Activated CD8-positive, alpha-beta memory T cell treated with anti-CD3 and anti-CD28 coated beads for 48 hours (primary cell): ENCODE measurements at places on chromosomes 1 and 21.

- DNase-seq, result no peak
Measured at GRCh38 chr1:38671221-38671620, 188.4 kb downstream of the RRAGC start.

DNA sequence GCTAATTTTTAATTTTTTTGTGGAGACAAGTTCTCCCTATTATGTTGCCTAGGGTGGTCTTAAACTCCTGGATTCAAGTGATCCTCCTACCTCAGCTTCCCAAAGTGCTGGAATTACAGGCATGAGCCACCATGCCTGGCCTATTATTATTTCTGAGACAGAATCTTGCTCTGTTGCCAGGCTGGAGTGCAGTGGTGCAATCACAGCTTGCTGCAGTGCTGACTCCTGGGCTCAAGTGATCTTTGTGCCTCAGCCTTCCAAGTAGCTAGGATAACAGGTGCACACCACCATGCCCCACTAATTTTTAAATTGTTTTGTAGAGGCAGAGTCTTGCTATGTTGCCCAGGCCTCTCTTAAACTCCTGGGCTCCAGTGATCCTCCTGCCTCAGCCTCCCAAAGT lies 196.3 kb downstream of the CAMTA1 start:
- DNase-seq, result no peak

- no peak for DNase-seq
Measured at GRCh38 chr1:44735992-44736391, 3.6 kb upstream of the KIF2C start.

DNA sequence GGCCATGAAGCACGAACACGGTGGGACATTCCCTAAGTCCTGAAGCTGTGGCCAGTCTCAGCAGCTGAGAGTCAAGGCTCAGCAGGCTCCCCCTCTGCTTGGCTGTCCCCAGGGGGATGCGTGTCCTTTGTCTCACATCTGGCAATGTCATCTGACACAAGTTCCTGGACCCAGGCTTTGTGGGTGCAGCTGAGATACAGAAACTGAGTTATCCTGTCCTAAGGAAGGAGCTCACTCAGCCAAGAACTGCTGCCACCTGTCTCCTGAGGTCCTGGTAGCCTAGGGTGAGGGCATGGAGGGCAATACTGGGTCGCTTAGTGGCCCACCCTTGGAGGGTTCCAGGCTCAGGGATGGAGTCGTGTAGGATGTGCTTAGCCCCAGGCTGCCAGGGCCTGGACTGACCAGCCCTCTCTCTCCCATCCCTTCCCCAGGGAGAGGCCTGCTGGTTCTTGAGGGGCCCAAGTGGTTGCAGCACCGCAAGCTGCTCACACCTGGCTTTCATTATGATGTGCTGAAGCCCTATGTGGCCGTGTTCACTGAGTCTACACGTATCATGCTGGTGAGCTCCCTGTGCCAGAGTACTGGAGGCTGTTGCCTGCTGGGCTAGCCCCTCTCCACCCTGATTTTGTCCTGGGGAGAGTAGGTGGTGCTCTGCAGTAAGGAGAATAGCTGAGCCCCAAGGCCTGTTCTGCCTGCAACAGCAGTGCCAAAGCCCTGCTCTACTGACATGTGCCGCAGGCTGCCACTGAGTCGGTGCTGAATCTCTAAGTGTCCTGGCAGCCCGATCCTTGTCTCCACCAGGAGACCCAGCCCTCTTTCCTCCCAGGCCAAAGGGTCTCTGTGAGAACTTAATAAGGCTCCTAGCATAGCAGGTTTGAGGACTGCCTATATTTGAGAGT lies 13.5 kb downstream of the CYP4B1 start:
- no peak for DNase-seq

DNA sequence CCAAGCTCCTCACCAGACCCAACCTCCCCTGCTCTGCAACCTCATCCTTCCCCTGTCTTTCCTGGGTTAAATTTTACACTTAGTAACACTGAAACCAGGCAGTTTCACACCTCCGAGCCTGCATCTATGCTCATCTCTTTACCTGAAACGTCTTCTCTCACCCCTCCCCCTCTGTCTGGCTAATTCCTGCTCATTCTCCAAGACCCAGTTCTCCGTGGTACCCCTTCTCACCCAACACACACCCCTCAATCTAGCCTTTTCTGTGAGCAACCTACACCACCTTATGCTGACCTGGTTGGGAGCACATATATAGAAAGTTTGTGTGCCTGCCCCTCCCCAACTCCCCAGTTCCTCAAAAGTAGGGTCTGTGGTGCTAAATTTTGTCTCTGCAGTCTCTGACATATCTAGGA lies 3.7 kb upstream of the KIAA1614 start:
- DNase-seq, result no peak

DNA sequence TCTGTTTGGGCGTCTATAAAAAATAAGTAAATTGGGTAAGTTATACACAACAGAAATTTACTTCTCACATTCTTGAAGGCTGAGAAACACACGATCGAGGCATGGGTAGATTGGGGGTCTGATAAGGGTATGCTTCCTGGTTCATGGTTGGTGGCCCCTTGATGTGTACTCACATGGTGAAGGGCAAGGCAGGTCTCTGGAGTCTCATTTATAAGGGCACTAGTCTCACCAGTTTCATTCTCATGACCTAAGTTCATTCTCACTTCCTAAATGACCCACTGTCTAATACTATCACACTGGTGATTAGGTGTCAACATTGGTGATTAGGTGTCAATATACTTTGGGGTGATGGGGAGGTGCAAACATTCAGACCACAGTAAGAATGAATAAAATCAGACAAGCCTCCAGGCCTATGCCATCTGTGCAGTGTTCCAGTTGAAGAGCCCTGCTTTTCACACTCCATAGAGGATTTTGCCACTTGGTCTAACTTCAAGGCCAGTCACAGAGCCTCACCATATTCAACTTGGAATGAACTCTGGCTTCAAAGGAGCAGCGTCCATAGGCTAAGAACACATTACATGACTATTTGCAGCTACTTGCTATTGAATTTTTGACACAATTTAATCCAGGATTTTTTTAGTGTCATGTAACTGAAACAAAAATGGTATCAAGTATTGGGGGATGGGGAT lies 2.5 kb upstream of the GBP4 start:
- no peak for DNase-seq

- no peak for DNase-seq
Measured at GRCh38 chr1:83998205-83998497, 781 bp downstream of the TTLL7 start.

- no peak for DNase-seq
Measured at GRCh38 chr1:202240956-202241355, 47.4 kb downstream of the LGR6 start.

DNA sequence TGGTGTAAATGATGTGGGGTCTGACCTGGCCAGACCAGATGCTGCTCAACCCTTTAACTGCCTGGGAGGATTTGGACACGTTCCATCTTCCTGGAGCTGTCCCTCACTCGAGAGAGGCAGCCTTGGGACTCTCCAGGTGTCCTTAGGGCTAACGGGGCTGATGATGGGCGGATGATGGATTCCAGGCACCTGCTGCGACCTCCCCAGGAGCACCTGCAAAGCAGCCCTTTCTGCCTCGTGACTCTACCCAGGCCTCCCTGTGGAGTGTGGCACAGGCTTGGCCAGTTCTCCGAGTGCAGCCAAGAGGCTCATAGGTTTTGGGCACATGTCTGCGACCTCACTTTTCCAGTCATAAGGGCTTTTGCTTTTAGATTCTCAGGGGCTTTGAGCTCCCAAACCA lies 12.3 kb upstream of the TRIM17 start:
- no peak for DNase-seq

DNA sequence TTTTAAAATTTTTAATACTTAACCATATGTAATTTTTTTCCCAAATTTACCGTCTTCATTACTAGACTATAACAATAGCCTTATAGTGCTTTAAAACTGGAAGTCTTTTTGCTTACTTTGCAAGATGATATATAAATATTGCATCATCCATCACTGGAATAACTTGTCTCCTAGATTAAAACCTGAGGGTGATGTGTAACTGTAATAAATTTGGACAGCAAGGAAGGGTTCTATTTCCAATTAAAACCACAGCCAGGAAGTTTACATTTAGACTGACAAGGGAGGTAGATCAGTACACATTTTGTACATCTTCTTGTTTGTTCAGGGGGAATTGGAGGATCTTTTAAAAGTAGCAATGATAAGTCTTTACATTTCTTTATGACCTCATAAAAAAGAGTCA lies 21.9 kb downstream of the NTNG1 start:
- DNase-seq, result no peak

DNA sequence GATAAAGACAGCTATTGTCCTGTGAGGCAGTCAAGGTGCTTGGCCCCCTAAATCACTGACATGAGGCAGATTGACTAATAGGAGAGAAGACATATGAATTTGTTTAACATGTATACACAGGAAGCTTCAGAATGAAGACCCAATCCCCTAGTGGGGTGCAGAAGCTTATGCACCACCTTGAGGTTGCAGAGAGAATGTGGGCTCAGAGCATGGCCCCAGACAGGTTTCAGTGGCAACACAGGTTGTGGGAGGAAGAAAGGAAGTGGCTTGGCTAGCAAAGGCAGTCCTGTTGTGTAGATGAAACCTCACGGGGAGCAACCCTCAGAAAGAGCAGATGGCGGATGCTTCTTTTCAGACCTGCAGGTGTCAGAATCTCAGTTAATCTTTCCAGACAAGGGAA lies 37.0 kb upstream of the PARP1 start:
- DNase-seq, result peak; percentile 33

GRCh38 chr1:30693822-30694221 lies 29.6 kb downstream of the MATN1 start:
- no peak for DNase-seq

DNA sequence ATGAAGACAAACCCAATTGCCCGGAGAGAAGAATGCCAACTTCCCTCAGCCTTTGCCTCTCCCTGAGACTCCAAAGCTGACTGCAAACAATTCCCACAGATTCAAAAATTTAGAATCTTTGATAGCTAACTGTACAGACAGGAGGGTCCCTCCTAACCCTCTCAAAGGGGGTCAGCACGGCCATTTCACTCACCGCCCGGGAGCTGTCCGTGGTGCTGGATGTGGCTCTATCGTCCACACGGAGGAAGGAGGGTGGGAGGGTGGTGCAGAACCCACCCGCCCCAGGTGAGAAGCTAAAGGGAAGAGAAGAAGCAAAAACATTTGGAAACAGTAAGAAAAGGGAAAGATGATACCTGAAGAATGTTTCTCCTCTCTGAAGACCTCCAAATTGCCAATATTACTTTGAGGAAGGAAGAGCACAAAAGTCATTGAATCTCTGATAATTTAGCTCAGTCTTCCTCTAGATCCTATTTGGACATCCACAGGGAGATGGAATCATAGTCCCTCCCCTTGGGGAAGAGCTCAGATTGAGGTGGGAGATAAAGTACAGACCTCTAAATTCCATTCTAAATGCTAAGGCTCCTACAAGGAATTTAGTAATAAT lies 45.6 kb downstream of the RHBG start:
- DNase-seq, result no peak

DNA sequence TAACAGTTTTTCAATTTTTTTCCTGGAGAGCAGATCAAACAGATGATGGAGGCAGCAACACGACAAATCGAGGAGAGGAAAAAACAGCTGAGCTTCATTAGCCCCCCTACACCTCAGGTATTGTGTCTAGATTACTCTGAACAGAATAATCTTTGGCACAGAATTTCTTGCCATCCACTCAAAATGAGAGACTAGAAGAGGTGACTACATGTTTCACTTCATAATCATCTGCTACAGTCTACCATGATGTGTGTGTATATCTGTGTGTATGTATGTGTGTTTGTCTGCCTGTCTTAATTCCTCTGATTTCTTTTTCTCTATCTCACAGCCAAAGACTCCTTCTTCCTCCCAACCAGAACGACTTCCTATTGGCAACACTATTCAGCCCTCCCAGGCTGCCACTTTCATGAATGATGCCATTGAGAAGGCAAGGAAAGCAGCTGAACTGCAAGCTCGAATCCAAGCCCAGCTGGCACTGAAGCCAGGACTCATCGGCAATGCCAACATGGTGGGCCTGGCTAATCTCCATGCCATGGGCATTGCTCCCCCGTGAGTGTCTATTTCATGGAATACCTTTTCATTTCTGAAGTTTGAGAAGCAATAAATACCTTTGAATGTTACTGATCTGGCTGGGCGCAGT lies 11.4 kb downstream of the PRPF3 start:
- no peak for DNase-seq

DNA sequence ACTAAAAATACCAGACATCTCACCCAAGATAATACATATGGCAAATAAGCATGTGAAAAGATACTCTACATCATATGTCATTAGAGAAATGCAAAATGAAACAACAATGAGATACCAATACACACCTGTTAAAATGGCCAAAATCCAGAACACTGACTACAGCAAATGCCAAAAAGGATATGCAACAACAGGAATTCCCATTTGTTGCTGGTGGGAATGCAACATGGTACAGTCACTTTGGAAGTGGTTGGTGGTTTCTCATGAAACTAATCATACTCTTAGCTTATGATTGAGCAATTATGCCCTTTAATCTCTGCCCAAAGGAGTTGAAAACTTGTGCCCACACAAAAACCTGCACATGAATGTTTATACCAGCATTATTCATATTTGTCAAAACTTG lies 6.4 kb upstream of the RGS2 start:
- no peak for DNase-seq

- no peak for DNase-seq
Measured at GRCh38 chr1:8015036-8015808, 10.9 kb downstream of the ERRFI1 start.

DNA sequence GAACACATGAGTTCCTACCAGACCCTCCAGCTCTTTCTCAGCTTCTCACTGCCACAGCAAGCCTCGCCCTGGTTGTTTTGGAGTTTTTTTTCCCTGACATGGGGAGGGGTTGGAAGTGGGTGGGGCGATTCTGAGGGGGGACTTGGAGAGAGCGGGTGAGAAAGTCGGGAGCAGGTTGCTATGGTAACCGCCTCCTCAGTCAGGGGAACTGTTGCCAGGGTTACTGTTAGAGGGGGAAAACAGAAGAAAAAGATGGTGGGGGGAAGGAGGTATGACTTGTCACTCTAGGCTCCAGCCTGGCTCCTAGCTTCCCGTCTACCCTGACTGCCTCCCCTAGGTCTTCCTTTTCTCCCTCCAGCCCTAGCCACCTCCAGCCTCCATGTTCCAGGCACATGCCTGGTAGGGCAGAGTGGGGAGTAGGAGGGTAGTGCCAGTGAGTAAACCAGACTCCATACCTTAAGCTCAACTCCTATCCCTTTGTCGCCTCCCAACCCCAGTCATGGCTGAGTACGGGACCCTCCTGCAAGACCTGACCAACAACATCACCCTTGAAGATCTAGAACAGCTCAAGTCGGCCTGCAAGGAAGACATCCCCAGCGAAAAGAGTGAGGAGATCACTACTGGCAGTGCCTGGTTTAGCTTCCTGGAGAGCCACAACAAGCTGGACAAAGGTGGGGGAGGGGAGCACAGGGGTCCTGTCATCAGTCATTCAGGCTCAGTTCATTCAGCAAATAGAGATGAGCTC lies 6.0 kb downstream of the PEA15 start:
- DNase-seq, result no peak

GRCh38 chr1:239606850-239607400 lies 220.6 kb downstream of the CHRM3 start:
- DNase-seq, result no peak

DNA sequence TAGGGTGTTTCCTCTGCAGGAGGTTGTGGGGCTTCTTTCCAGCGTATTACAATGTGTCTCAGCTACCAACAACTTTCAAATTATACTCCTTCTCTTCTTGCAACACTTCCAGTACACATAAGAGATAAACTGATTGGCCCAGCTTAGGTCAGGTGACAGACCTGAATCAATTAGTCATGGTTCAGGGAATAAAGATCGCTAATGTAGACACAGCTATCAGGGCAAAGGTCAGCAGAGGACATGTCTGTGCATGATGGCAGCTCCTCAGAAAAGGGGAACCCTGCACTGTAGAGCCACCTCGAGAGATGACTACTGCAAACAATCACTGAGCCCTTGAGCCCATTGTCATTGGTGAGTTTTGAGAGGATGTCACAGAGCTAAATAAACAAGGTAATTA lies 36.8 kb upstream of the PKN2 start:
- no peak for DNase-seq
